ENCODE measurements at places on chromosomes 5 and 9.

DNA sequence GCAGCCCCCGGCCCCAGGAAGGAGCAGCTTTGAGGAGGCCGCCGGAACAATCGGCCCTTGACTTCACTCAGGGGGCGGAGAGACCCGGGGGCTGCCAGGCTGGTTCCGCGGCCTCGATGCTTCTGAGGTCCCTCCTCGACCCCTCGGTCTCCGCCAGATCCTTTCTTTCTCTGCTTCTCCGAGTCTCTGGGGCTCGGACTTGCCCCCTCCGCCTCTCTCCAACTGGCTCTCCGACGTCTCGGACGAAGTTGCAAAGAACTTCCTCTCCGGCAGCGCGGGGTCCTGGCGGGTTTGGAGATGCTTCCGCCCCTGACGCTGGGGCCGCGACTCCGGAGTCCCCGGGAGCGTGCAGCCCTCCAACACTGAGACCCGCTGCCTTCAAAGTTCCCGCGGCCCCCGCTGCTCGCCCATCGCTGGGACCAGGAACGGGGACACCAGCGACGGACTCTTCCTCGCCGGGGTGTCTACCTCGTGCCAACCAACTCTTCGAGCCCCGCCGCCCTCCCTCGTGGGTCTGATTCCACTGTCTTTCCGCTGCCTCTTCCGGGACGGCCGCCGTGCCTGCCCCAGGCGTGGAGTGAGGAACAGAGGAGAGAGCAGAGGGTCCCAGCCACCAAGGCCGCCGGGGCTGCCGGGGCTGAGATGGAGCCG is 7.0 kb downstream of the PAX5 start:
- H3K27me3 ChIP-seq: peaks cover 44% of the 10 kb centered on the region
- no peak for DNase-seq
- H3K36me3 ChIP-seq: peaks cover 4% of the 10 kb centered on the region
- H3K27ac ChIP-seq: no peak overlapping the region
- H3K4me3 ChIP-seq: no peak overlapping the region
- H3K4me1 ChIP-seq: no peaks in the 10 kb centered on the region

GRCh38 chr9:35366627-35367026 is 123.3 kb upstream of the RUSC2 start:
- H3K4me3 ChIP-seq: no peak overlapping the region
- H3K36me3 ChIP-seq: no peaks in the 10 kb centered on the region

GRCh38 chr5:122154491-122154890 is 25.1 kb downstream of the ZNF474 start:
- no peak overlapping the region for H3K27ac ChIP-seq
- H3K4me3 ChIP-seq: no peak overlapping the region
- peaks cover 6% of the 10 kb centered on the region for H3K4me1 ChIP-seq

- H3K4me1 ChIP-seq: peaks cover 15% of the 10 kb centered on the region
- H3K27me3 ChIP-seq: no peaks in the 10 kb centered on the region
- H3K27ac ChIP-seq: no peak overlapping the region
- H3K4me3 ChIP-seq: no peak overlapping the region
- DNase-seq: peak; percentile 41
Observed at GRCh38 chr9:70602321-70603019, 188.0 kb upstream of the KLF9 start.

GRCh38 chr5:10478436-10478835 is 36.8 kb downstream of the ROPN1L start:
- no peak overlapping the region for H3K27ac ChIP-seq
- H3K4me3 ChIP-seq: no peak overlapping the region
- H3K4me1 ChIP-seq: peaks cover 11% of the 10 kb centered on the region
- no peak for DNase-seq
- no peaks in the 10 kb centered on the region for H3K36me3 ChIP-seq

- no peaks in the 10 kb centered on the region for H3K36me3 ChIP-seq
- no peak overlapping the region for H3K4me3 ChIP-seq
- H3K4me1 ChIP-seq: no peaks in the 10 kb centered on the region
- H3K27ac ChIP-seq: no peak overlapping the region
- H3K27me3 ChIP-seq: peaks cover 40% of the 10 kb centered on the region
Observed at GRCh38 chr9:78620303-78620702, 323.4 kb downstream of the PSAT1 start.

- H3K27ac ChIP-seq: no peak overlapping the region
Observed at GRCh38 chr9:134690946-134691694, 49.5 kb downstream of the COL5A1 start.

GRCh38 chr5:167967494-167968177 is 323.8 kb upstream of the WWC1 start:
- no peak overlapping the region for H3K4me3 ChIP-seq
- H3K27me3 ChIP-seq: peaks cover 81% of the 10 kb centered on the region
- no peak for DNase-seq
- H3K27ac ChIP-seq: no peak overlapping the region

All from Calu3 (cell line).